IPS-NIHi11 (cell line): ENCODE measurements at places on chromosomes 5 and 9.
A peak's percentile ranks its signal among the peaks of the same experiment; 100 is the strongest.

DNA sequence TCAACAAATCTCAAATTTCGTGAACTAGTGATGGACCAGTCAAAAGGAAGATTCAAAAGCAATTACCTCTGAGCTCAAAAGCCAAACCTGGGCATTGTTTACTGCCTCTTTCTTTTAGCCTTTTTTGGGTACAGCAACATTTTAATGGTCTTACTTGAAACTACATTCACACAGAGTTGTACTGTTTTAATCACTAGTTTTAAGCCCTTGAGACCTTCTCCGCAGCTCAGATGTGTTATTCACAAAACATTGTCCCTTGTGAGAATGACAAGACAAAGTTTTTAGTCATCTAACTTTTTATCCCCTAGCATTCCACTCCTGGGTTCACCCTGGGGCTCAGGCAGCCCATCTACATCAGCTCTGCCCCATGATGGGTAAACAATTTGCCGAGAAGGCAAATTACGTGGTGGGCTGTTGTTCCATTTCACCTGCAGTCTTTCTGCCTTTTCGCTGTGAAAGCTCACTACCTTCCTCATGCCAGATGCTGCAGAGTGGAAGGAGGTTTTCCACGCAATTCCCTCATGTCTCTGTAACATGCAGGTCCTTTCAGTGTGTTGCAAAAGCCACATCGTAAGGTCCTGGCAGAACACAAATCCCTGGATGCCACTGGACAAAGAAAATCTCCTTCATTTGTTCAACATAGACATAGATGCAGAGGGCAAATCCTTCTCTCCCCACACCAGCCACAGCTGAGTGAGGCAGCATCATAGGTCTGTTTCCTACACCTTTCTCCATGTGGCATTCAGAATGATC lies 175.7 kb downstream of the EBF1 start:
- DNase-seq = peak; percentile 20

DNA sequence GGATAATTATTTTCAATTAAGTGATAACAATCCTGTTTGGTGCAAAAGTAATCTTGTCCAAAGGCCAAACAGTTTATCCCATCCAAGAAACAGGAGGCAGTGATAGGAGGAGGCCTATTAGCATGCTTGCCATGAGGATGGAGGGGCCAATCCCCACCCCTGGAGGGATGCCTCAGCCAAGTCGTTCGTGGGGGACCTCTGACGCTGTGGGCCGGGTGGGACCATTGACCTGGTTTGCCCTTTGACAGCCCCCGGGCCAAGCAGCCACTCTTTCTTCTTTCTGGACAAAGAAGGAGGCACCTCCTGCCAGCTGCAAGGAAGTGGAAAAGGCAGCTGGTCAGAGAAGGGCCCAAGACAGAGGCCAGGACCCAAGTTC lies 39.5 kb upstream of the GRHPR start:
- no peak for DNase-seq

DNA sequence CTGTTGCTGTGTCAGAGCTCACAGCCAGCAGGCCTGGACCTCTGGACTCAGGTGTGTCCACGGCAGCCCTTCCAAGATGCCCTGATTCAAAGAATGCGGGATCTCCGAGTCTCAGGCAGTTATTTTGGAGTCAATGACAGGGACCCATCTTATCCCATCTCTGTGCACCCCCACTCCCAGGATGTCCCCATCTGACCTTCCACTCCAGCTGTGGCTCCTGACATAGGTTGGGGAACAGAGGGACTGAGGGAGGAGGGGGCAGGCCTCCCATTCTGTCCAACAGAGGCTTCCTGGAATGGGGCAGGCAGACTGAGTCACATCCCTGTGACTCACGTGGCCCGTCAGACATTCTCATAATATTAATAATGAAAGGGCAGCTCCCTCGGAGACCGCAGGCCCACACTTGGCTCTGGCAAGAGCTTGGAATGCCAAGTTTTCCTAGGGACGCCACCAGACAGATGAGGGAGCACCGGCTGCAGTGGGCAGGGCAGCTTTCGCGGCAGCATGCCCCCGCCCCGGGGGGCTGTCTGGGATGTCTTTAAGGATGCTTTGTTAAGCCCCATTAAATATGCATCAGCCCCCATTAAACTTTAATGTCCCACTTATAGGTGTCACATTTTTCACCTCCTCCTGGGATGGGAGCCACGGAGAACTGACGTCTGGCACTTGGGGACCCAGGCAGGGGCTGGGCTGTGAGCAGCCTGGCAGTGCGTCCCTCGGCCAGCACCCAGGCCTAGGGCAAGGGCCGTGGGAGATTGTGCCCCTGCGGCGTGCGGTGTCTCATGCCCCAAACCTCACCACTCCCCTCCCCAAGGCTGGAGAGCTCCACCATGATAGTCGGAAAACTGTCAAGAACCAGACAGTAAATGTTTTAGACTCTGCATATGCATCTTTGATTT lies 23.6 kb upstream of the FIBCD1 start:
- DNase-seq = peak; percentile 65

DNA sequence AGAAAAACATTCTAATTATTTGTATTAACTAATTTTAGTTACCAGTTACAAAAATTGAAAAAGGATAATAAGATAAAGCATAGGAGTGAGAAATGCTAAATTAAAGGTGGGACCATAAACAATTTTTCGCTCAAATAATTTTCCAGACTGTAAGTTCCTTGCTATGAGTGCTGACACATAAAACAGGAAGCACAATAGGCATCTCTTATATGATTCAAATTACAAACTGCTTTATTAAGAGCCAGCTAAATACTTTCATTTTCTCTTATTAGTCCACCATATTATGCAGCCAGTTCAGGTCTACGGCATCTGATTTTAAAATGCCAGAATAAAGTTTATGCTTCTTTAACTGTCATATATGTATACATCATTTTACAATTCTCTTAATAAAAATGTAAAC lies 4.4 kb downstream of the RC3H2 start:
- DNase-seq = no peak

GRCh38 chr5:156834916-156835315 lies 15.2 kb upstream of the PPP1R2B start:
- no peak for DNase-seq

- DNase-seq = no peak
Measured at GRCh38 chr5:68420476-68421344, 205.2 kb downstream of the PIK3R1 start.

- DNase-seq = no peak
Measured at GRCh38 chr5:61598126-61598525, 266.1 kb downstream of the ZSWIM6 start.

- no peak for DNase-seq
Measured at GRCh38 chr9:700365-701282, 140.9 kb upstream of the DMRT1 start.

GRCh38 chr9:134544388-134545214 lies 97.0 kb upstream of the COL5A1 start:
- DNase-seq = peak; percentile 68

GRCh38 chr9:92395617-92396016 lies 8.8 kb downstream of the OGN start:
- no peak for DNase-seq

- DNase-seq = no peak
Measured at GRCh38 chr5:158451993-158452672, 593.2 kb upstream of the CLINT1 start.

DNA sequence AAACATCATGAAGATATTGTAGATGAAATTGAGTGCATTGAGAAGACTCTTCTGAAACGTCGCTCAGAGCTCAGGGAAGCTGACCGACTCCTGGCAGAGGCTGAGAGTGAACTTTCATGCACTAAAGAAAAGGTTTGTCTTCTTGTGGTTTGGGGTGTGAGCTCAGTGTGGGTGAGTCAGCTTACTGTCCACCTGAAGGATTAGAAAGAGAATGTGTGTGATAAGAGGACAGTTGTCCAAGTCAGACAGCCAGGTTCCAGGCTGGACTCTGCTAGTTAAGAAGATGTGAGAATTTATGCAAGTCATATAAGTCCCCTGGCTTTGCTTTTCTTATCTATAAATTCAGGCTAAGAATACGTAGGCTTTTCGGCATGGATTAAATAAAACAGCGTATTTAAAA lies 46.9 kb downstream of the RAB14 start:
- no peak for DNase-seq

DNA sequence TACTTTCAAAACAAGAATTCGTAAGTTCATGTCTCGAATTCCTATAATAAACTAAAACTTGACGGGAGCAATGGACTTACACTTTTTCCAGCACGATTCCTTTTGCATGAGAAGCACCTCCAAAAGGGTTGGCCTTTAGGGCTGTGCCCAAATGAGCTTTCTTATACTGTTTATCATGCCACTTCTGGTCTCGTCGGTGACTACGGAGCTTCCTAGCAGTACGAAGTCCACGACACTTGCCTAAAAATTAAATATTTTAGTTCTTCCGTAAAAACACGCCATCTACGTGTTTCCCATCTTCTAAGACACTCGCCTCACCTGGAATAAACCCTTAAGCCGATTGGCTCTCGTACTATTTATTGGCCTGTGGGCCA lies 554 bp downstream of the RPS23 start:
- no peak for DNase-seq

GRCh38 chr5:154788212-154788611 lies 33.0 kb downstream of the LARP1 start:
- DNase-seq = no peak

DNA sequence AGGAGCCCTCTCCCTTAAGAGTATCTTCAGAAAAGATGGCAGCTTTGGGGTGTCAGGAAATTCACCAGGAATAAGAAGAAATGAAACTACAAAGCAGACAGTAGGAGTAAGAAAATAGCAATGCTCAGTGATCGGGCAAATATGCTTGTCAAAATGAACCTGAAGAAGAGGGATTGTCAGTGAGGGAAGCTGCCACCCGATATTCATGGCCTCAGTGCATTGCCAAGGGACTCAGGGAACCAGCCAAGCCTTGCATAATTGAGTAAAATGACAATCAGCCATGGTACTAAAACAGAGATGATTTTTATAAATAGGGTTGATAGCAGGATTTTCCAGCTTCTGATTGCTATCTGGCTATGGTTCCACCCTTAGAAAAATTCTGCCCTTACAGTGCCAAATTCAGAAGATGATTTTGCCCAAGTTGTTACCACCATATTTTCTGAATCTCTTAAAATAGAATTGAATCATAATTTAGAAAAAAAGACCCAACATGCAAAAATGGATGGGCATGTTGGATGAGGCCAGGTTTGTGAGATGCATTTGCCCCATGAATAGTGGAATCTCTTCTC lies 274.0 kb downstream of the NTRK2 start:
- DNase-seq = no peak

GRCh38 chr5:145497052-145497451 lies 338.1 kb downstream of the PRELID2 start:
- no peak for DNase-seq

- DNase-seq = no peak
Measured at GRCh38 chr9:108383796-108384195, 472.0 kb downstream of the ACTL7B start.

DNA sequence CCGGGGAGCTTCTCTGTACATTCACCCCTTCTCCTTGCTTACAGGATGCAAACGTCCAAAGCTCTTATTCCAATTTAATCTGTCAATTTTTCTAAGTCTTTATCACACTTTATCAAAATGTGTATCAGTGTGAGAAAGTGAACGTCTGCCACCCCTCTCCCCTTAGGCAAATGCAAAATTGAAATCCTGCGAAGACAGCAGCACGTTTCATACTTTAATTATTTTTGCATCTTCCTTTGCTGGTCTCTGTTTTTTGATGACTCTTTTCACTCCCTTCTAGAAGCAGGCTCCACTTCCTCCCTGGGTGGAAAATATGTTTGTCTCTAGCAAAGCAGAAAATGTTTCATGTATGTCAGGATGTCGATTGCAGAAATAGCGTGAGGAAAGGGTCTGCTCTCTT lies 576.5 kb upstream of the BRINP1 start:
- DNase-seq = no peak

- DNase-seq = no peak
Measured at GRCh38 chr5:74415695-74416102, 224.8 kb downstream of the ENC1 start.

GRCh38 chr5:58239045-58239444 lies 220.8 kb downstream of the PLK2 start:
- DNase-seq = no peak

DNA sequence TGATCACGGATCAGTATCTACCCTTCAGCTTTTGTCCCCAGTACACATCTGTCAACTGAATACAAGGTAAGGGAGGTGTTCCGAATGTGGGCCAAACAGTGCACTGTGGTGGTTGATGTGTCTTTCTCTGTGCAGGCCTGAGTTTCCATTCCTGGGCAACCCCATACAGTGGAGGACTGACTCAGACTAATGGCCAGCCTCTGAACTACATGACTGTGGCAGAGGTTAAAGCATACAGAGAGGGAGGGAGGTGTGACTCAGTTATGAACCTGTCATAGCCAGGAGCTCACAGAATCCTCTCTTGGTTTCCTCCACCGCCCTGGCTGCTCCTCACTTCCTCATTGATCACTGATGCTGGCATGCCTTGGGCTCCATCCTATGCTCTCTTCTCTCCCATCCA lies 136.4 kb upstream of the TAS2R1 start:
- no peak for DNase-seq

- DNase-seq = peak; percentile 84
Measured at GRCh38 chr9:121634329-121635261, 16.8 kb upstream of the DAB2IP start.

DNA sequence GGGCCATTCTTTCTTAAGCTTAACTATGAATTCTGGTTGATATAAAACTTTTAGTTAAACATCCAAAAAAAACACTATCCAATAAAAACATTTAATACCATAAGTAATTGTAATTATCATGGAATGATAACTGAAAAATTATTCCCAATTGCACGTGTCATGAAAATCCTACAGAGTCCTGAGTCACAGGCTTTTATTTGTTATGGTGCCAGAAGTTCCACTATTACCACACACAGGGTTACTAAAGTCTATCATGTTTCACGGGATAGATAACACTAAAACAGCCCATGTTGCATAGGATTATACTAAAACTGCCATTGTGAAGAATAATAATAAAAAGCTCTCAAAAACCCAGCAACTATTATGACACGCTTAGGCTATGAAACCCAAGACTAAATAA lies 1381.8 kb downstream of the EFNA5 start:
- DNase-seq = no peak

DNA sequence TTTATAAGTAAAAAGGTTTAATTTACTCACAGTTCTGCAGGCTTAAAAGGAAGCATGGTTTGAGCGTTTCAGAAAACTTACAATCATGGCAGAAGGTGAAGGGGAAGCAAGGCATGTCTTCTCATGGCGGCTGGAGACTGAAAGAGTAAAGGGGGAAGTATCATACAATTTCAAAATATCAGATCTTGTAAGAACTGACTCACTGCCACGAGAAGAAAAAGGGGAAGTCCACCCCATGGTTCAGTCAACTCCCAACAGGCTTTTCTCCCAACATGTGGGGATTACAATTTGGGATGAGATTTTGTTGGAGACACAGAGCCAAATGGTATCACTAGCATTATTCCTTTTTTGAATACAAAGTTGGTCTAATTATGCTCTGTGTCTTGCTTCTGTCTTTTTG lies 627.9 kb upstream of the ST8SIA4 start:
- no peak for DNase-seq

GRCh38 chr9:134328341-134328840 lies 2.1 kb downstream of the RXRA start:
- DNase-seq = no peak
